ENCODE measurements at places on chromosomes 12 and 14.

DNA sequence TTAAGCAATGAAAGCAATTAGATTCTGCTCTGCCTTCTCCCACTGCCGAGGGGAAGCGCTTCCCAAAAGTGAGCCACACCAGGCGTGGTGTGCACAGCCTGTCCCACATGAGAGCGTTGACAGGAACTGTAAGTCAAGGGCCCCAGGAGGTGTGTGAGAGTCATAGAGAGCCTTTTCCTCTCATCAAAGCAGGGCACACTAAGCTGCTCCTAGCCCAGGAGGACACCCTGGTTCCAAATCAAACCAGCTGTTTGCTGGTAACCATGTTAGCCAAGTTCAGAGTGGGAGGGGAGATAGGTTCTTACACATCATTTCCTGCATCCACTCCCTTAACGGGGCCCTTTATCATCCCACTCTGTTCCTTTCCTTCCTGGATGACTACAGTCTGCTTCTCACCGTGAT, 98.3 kb downstream of the SPTSSA start:
- no peak for DNase-seq

DNA sequence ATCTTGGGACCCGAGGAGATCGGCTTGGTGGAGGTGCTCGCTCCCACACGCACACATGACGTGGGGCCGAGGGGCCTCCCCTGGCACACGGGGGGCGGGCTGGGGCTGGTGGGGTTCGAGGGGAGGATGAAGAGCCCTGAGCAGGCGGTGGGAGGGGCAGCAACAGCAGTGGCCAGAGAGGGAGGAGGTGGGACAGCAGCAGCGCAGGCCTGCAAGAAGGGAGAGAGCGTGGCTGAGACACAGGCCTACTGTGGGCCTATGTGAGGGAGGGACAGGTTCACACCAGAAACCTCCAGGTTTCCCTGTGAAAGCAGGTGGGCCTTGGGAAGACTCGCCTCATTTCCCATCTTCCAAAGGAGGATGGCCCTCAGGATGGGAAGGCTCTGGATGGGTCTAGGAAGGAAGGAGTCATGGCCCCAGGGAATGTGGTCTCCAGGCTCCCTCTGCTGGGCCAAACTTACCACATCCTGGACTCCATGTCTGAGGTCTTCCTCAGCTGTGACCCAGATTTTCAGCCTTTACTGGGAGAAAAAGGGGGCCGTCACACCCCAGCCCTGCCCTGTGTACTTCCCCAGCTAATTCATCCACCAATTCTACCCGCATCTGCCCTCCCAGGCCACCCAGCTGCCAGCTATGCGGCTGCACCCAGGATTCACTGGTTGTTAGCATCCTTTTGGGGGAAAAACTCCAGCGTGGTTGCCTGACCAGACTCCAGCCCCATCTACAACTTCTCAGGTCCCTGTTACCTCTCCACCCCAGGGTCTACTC, 2.8 kb downstream of the PIANP start:
- no peak for DNase-seq

DNA sequence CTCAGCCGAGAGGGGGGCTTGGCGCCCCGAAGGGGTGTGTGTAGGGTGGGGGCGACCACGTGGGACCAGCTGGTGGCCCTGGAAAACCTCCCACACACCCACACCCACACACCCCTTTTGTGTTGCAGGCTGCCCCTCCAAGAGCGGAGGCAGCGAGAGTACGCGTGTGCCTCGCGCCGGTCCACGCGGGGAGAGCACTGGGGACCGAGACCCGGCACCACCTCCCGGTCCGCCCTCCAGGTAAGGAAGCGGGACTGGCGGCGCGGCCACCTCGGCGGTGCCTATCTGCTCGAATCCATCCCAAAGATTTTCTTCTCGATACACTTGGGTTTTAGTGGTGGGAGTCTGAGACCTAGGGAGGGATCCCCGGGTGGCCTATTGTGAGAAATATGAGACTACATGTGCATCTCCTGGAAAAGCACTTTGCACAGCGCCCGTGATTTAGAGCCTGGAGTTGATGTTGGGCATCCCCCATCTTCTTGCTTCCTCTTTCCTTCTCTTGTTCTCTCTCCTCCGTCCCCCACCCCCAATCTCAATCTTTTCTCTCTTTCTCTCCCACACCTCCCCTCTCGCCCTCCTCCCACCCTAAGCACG, 393 bp downstream of the SYT1 start:
- no peak for DNase-seq

- no peak for DNase-seq
Measured at GRCh38 chr14:28751467-28752058, 15.0 kb upstream of the FOXG1 start.

GRCh38 chr12:89339526-89339925, 12.8 kb downstream of the DUSP6 start:
- no peak for DNase-seq

Measured in stimulated activated CD8-positive, alpha-beta memory T cell treated with anti-CD3 and anti-CD28 coated beads, Interleukin-7, amount 100 ng/mL, for 4 hours (primary cell).